ENCODE measurements at places on chromosomes 11 and 22.

GRCh38 chr11:6402561-6402981 lies 12.3 kb downstream of the SMPD1 start:
- DNase-seq: no peak

GRCh38 chr11:34185926-34186841 lies 80.8 kb downstream of the NAT10 start:
- DNase-seq: no peak

GRCh38 chr22:36966851-36967540 lies 52.3 kb downstream of the TST start:
- DNase-seq: no peak

DNA sequence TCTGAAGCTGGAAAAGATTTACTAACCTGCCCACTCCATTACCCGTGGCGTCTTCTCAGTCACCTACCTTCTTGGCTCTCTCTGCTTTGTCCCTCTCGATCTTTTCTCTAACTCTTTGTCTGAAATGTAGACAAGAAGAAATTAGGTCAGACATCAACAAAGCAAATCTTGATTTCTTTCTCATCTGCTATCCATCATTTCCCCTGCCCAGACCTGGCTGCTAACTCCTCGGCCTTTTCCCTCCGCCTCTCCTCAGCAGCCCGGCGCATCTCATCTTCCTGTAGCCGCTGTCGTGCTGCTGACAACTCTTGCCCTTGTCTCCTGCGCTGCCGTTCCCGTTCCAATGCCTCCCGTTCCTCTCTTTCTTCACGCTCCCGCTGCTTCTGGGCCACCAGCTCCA lies 1.2 kb downstream of the UBXN1 start:
- no peak for DNase-seq

DNA sequence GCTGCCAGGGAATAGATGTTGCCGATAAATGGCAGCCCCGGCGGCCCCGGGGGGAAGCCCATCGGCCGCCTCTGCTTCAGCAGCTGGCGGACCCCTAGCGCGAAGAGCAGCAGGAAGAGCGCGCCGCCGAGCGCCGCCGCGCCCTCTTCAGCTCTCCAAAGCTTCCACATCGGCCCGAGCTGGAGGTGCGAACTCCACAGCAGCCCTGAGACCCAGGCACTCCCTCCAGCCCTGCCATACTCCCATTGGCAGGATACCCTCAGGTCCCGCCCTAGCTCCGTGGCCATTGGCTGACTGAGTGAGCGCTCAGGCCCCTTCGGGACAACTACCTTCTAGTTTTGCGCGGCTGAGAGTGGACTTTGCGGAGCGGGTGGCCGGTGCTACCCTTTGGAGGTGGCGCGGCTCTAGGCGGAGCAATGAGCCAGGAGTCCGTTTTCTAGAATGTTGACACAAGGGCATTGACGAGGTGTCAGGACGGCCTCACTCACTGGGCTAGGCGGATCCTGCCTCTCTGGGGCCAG lies at the start of gene CYP2R1:
Gene CYP2R1 (minus strand): TSS at position 196 of the 521 bp plus-strand sequence. CDS start 26 bp downstream, at position 170.
- DNase-seq: peak; percentile 97

- DNase-seq: no peak
Observed at GRCh38 chr11:11301212-11301611, 51.8 kb downstream of the CSNK2A3 start.

GRCh38 chr11:2775626-2776350 lies 76.0 kb upstream of the KCNQ1OT1 start:
- DNase-seq: no peak

GRCh38 chr11:20053572-20053971 lies 106.7 kb downstream of the DBX1 start:
- no peak for DNase-seq

- DNase-seq: peak; percentile 59
Observed at GRCh38 chr11:67384851-67385366, 6.9 kb upstream of the RAD9A start.

DNA sequence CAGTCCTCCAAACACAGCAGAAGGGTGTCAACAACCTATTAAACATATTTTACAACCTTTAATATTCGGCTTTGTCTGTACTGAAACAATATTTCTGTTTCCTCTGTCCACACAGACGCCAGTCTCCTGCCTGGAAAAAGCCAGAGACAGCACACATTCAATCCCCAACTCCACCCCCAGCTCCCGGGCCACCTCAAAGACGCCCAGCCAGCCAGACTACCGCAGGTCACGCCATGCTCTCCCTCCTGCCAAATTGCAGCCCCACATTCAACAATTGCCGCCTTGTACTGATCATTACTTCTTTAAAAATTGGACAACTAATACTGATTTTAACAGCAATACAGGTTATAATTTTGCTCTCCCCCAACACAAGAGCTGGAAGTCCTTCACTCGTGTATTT lies 1.2 kb downstream of the SERGEF start:
- no peak for DNase-seq

DNA sequence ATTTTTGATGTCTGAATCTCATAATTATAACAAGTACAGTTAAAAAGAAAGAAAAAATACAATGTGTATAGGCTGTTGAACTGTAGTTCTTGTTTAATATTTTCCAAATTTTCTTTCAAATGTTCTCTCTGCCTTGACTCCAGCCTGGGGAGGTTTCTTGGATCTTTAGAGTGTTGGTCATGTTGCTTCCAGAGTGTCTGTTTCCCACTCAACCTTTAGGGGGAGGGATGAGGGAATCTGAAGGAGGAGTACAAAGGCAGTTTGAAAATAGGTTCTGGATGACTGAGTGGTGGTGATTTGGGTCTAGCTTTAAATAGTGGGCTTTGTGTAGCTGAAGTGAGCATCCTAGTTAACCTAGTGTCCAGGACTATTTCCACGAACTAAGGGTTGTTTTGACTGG lies 2.0 kb downstream of the CTNND1 start:
- peak; percentile 7 for DNase-seq

GRCh38 chr11:8167796-8168195 lies 1.0 kb downstream of the RIC3 start:
- DNase-seq: no peak

GRCh38 chr11:59542142-59542810 lies 30.9 kb downstream of the OR4D9 start:
- DNase-seq: no peak

DNA sequence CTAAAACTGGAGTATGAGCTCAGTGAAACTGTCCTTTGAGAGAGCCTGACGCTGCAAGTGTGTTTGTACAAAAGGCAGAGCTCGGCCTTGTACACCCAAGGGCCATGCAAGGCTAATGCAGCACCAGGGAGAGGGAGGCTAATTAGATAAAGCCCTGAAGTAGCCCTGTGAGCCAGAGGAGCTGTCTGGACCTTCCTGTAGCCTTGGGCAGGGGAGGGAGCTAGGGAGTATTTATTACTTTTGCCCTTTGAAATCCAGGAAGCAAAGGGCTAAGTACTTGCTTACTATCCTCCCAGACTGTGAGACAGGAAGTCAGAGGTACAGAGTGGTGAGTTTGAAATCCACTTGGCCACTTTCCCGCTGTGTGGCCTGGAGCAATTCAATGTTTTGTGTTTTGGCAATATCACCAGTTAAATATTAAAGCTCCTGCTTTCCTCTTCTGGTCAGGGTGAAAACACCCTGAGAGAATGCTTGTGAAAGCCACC lies 10.2 kb upstream of the LDHA start:
- DNase-seq: peak; percentile 94

DNA sequence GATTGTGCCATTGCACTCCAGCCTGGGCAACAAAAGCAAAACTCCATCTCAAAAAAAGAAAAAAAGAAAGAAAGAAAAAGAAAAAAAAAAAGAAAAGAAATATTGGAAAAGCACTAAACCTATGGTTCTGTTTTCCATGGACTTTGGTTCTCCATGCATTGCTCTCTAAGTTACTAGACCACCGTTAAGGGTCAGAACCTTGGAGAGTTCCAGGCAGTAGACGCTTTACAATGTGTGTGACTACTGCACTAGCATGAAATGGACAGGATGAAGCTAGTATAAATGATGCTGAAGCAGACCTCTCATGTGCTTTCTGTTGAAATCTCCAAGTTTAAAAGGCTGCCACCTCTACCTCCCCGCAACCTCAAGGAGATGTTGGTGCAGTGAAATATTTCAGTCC lies 63.5 kb downstream of the SIK2 start:
- DNase-seq: peak; percentile 11

DNA sequence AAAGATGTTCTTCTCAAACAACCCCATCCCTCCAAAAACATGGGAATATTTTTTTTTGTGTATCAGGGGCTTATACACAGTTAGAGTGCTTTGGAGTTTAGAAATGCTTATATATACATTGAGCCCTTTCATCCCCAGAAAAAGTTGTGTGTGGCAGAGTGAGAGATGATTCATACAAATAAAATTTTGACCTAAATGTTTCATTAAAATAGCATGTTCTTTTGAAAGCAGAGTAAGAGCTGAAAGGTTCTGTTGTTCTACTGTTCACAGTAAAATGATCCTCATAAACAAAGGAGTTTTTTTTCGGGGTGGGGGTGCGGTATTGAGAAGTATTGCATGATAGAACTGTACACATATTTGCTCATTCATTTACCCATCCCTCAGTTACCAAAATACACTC lies 512.4 kb downstream of the DLG2 start:
- DNase-seq: no peak

DNA sequence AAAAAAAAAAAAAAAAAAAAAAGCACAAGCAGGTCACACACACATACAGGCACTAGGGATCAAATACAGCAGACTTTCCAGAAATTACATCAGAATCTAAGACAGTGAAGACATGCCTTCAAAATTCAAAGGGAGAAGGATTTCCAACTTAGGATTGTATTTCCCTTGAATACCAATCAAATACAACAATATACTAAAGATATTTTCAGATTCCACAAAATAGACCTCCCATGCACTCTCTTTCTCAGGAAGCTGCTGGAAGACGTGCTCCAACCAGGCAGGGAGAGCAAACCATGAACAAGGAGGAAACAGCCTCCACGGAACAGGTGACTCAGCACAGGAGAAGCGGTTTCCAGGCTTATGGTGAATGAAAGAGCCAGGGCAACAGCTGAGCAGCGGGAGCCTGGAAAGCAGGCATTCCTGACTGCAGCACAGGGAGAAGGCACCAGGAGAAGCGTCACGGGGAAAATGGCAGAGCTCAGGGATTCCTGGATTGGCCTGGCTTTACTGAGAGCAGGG lies 32.0 kb downstream of the TMEM184B start:
- DNase-seq: peak; percentile 34

DNA sequence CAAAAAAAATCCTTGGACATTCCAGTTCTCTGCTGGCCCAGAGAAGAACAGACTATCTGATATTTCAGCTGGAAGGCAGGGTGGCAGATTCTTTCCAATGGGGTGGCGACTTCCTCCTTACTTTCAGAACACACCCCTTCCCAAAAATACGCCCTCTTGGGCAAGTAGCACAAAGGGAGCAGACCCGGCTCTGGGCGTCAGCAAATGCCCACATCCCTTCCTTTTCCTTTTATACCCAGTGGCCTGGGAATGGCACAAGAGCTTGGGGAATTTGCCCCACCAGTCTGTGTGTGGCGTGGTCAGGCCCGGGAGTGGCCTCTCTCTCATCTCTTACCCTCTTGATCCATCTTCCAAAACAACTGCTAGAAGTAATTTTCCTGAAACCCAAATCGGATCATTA lies 33.0 kb upstream of the NUP160 start:
- no peak for DNase-seq

DNA sequence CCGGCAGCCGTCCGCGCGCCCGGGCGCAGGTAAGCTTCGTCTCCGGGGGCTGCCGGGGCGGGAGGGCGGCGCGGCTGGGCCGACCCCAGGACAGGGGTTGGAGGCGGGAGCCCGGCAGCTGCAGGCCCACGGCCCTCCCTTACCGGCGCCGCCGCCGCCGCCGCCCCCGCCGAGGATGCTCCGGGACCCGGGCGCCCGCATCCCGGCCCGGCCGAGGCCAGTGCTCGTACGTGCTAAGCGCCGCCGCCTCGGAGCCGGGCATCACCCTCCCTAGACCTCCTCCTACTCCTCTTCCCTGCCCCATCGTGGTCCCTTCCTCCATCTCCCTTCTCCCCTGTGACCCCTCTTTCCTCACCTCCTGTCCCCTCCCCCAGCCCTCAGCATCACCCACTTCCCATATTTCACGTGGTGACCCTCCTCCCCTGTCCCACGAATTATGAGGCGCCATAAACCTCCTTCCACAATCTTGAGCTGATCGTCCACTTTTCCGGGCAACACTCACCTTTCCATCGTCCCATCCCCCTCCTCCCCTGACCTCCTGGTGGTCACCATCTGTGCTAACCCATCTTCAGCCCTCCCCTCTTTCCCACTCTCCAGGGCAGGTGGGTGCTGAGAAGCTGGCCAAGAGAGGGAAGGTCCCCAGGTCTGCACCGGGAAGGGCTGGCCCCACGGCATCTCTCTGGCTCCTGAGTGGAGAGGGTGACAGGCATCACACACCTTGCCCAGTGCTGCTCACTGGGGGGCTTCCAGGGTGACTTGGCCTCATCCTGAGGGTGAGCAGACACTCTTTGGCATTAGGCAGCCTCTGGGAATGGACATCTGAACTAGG lies 612 bp downstream of the ASPHD2 start:
- DNase-seq: no peak

GRCh38 chr11:25890626-25891260 lies 441.2 kb upstream of the ANO3 start:
- DNase-seq: no peak

DNA sequence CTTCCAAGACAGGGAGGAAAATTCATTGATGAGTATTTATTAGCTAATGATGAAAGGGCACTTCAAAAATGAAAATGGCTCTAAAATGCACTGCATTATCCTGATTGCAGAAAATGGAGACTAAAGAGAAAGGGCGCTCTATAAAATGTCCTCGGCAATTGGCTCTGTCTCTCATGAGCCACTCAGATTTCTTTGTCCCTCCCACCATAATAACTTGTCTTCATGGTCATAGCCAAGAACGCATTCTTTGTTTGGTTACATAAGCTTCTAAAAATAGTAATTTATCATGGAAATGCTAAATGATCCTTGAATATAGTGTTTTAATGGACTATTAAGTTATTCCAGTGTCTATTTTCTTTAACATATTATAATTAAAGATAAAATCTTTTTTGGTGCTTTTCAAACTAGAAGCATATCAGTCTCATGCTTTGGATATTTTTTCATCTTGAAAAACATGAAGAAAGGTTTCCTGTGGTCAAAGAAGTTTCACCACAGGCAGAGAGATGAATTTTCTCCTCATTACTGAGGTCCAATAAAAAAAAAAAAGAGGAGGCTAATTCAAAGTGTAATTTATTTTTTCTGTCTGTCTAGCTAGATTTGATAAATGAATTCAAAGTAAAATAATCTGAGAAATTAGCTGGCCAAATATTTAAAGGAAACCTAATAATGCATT lies 238.1 kb upstream of the BLID start:
- DNase-seq: no peak

Measured in fibroblast of gingiva (primary cell).